ENCODE measurements at places on chromosomes 5 and 9. TPM values are rescaled to one million over a fixed set of nuclear protein-coding genes. Genes with fewer than 3 reads are reported as not detected.

DNA sequence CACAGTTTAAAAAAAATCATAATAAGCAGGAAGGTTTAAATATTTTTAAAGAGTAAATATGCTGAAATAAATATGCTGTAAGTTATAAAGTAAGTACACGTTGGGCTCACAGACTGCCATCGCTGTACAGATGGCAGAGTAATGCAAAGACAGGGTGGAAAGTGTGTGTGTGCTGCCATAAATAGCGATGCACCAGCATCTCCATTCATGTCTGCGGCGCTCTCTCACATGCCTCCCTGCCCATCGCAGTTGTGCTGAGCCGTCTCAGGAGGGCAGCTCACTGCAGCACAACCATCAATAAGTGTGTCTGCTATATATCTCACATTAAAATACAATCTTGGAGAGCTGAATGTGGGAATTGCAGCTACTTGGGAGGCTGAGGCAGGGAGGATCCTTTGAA, 14.3 kb downstream of the MOCS2 start:
- no peak for ATAC-seq

GRCh38 chr5:60583616-60584015, 116.3 kb downstream of the DEPDC1B start:
- no peak for ATAC-seq

DNA sequence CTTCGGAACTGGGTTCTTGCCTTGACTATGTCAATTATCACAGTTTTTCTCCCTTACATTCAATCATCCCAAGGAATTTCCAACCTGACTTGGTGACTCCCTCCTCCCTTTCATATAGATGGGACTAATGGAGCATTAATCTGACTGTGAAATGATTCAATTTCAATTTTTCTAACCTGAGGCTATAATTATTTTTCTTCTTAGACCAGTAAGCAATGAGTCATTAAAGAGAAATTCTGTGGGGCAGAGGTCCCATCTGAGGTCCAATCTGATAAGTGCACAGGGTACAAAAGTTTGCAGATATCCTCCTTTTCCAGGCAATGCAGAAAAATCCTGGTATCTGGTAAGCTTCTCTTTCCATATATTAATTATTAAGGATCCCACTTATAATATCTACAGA, 18.9 kb downstream of the PDE4D start:
- ATAC-seq: no peak

GRCh38 chr9:93828331-93829097, 126.6 kb downstream of the BARX1 start:
- ATAC-seq: no peak

DNA sequence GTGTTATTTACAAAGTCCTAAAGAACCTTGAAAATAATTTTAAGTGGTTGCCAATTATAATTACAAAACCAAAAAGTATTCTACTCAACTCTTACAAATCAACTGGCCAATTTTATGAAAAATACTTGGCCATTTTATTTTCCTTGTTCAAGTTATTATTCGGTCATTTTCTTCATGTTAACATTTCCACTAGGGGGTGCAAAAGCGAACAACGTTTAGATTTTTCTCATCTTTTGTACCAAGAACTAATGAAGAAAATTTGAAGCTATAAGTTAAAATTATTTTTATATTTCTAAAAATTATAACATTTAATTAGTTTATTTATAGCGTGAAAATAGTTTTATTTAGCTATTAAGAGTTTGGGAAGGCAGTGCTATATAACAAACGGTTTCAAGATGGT, 1453.3 kb downstream of the MAT2B start:
- no peak for ATAC-seq

DNA sequence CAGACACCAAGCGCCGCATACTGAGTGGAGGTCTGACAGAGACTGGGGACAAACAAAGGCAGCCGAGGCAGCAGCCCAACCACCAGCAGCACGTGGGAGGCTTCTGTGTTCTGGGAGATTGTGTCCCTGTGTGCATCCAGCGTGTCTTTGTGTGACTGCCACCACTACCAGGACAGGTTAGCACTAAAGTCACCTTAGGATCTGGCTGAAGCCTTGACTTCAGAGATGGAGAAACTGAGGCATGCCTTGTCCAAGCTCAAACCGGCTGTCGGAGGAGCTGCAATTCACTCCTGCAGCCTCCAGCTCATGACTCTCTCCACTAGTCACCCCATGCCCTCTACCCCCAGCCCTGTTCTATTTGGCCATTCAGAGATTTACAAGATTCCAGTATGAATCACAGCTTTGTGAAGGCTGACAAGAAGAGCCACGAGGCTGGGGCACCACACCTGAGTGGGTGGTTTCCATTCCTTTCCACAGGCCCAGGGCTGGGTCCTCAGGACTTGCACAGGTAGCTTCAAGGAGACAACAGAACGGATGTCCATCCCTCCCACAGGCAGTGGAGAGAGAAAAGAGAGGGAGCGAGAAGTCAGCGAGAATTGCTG, 69.3 kb downstream of the SHB start:
- ATAC-seq: no peak

GRCh38 chr9:121122246-121123032, 47.7 kb downstream of the CNTRL start:
- no peak for ATAC-seq

DNA sequence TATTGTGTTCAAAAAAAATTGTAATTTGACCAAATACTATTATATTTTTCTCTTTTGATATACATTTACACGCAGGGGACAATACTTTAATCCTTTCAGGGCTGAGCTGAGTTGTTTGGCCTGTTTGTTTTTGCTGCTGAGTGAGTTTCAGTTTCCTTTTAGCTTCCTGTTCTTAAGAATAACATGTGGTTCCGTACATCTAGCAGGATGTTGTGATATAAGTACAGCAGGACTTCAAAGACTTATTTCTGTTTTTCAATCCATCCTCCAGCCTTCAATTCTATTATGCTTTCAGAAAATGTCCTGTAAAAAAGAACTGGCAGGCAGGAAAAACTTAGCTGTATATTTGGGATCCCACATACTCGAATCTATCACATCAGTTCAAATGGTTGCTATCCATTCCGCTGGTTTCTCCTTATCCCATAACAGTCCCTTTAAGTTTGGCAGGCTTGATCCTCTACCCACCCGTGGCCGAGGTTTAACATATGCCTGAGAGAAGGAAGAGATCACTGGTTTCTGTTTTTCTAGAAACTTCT, 1037.3 kb upstream of the ACO1 start:
- no peak for ATAC-seq

DNA sequence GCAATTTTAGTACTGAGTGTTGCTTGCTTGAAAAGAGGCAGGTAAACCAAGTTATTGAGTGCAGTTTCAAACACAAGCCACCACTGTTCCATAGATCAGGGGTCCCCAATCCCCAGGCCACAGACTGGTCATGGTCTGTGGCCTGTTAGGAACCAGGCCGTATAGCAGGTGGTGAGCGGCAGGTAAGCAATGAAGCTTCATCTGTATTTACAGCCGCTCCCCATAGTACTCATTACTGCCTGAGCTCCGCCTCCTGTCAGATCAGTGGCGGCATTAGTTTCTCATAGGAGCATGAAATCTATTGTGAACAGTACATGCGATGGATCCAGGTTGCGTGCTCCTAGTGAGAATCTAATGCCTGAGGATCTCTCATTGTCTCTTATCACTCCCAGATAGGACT, 41.5 kb upstream of the ABL1 start:
- ATAC-seq: no peak

DNA sequence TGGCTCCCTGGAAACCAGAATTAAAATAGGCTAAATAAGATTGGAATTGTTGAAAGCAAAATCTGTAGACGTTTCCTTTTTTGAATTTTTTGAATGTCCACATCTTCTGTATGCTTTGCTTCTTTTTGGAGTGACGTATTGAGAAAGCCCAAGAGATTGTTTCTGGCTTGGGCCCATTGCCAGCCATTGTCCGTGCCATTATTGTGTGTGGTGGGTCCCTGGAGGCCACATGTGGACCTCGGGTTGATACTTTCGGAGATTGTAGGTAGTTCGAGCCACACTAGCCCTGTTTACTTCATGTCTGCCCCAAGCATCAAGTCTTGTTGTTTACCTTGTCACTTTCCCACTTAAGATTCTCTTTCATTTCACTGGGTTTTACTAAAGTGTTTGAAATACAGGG, 106.0 kb downstream of the PALM2AKAP2 start:
- no peak for ATAC-seq

DNA sequence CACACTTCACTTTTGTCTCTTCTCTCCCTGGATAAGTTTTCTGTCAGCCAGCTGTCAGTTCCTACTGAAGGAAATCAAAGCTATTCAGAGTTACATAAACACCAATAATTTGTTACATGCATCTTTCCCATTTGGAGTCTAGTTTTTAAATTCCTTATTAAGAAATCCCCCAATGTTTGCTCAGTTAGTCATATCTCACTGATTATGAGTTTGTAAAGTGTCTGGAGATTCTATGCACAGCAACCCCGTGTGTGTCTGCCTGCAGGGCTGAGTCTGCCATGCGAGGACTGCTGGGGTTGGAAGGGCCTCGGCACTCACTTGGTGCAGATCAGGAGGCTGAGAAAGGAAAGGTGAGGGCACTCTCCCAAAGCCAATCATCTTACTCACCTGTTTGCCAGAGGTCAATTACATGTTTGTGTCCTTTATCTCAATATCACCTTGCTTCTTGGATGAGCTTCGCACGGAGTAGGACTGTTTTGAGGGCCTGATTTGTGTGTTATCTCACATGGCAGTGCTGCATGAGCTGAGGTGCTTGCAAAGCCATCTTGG, 3.3 kb downstream of the ANKRD34B start:
- no peak for ATAC-seq

DNA sequence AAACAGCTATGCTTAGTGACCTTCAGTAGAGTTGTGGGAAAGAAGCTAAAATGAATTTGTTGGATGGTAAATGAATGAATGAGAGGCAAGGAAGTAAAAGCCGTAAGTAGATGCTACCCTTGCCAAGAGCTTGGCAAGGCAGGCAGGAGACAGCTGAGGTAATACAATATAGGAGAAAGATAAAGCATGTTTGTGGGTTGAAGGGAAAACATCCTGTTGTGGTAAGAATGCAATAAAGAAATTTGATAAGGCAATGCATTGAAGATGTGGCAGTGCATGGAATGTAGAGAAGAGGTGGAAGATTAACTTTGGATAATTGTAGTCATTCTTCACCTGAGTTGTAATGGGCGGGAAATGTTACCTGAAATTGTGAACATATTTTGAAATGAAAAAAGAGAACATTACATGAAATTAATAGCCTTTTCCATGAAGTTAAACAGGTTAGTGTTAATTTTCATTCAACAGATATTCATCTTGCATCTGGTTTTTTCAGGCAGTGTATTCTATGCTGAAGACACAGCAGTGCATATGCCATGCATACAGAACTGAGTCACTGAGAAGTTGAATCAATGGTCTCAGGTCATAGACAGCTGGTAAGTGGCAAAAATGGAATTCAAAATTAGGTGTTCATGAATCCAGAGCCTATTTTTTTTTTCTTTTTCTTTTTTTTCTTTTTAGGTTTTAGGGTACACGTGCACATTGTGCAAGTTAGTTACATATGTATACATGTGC, 43.4 kb upstream of the SPINK5 start:
- no peak for ATAC-seq

- ATAC-seq: no peak
These were observed 2.2 kb upstream of the PCYOX1L start for GRCh38 chr5:149355688-149356087.

The MARCOL gene
- total RNA-seq: not detected

The IL3 gene
- total RNA-seq: not detected

The MIGA2 gene
- total RNA-seq: 12.0 TPM

The NRARP gene
- 2.0 TPM for total RNA-seq

The KIF20A gene
- 32.2 TPM for total RNA-seq

The S1PR3 gene
- 10.1 TPM for total RNA-seq

The LTC4S gene
- total RNA-seq: 0.81 TPM

The LHX2 gene
- 1.6 TPM for total RNA-seq

The CENPH gene
- total RNA-seq: 1.8 TPM

All from motor neuron (in vitro differentiated cells).